Sigmoid colon (tissue), 7 donors: ENCODE measurements at places on chromosomes 7 and 10. TPM values are rescaled to one million over a fixed set of nuclear protein-coding genes. Genes with fewer than 3 reads are reported as not detected.

- no peaks in the 10 kb centered on the region for H3K36me3 ChIP-seq
- peak overlapping the region; percentile 85 for H3K27ac ChIP-seq
- peak; percentile 84 for DNase-seq
- no peak overlapping the region for H3K4me3 ChIP-seq
- no peaks in the 10 kb centered on the region for H3K27me3 ChIP-seq
Observed at GRCh38 chr7:47571331-47572093, 10.4 kb downstream of the TNS3 start.

GRCh38 chr10:131658476-131659110 is 242.2 kb upstream of the PPP2R2D start:
- no peaks in the 10 kb centered on the region for H3K4me1 ChIP-seq
- no peak overlapping the region for H3K27ac ChIP-seq
- DNase-seq = peak; percentile 50
- peaks cover 1% of the 10 kb centered on the region for H3K27me3 ChIP-seq
- H3K36me3 ChIP-seq = no peaks in the 10 kb centered on the region

- no peak overlapping the region for H3K4me3 ChIP-seq
- H3K4me1 ChIP-seq = no peaks in the 10 kb centered on the region
- DNase-seq = no peak
- H3K27ac ChIP-seq = no peak overlapping the region
- no peaks in the 10 kb centered on the region for H3K36me3 ChIP-seq
Observed at GRCh38 chr7:27459731-27460053, 203.0 kb downstream of the HIBADH start.

Gene PPP1R9A
- total RNA-seq = 43.5 TPM

- no peak for DNase-seq
- no peaks in the 10 kb centered on the region for H3K4me1 ChIP-seq
- no peak overlapping the region for H3K27ac ChIP-seq
Observed at GRCh38 chr7:80960244-80960795, 41.5 kb upstream of the SEMA3C start.

- H3K27ac ChIP-seq = peak overlapping the region; percentile 71
- H3K4me3 ChIP-seq = no peak overlapping the region
- no peaks in the 10 kb centered on the region for H3K36me3 ChIP-seq
- DNase-seq = no peak
- H3K4me1 ChIP-seq = peaks cover 29% of the 10 kb centered on the region
Observed at GRCh38 chr7:106114716-106115383, 2.7 kb upstream of the SYPL1 start.

- no peak overlapping the region for H3K27ac ChIP-seq
- H3K27me3 ChIP-seq = no peaks in the 10 kb centered on the region
- peaks cover 10% of the 10 kb centered on the region for H3K36me3 ChIP-seq
- peaks cover 12% of the 10 kb centered on the region for H3K4me1 ChIP-seq
- H3K4me3 ChIP-seq = no peak overlapping the region
Observed at GRCh38 chr10:45006276-45007030, 5.7 kb downstream of the ZNF22 start.
